CD4-positive, alpha-beta T cell treated with Interleukin-4 for 1 hour (primary cell): ENCODE measurements at places on chromosomes 3 and 15.

DNA sequence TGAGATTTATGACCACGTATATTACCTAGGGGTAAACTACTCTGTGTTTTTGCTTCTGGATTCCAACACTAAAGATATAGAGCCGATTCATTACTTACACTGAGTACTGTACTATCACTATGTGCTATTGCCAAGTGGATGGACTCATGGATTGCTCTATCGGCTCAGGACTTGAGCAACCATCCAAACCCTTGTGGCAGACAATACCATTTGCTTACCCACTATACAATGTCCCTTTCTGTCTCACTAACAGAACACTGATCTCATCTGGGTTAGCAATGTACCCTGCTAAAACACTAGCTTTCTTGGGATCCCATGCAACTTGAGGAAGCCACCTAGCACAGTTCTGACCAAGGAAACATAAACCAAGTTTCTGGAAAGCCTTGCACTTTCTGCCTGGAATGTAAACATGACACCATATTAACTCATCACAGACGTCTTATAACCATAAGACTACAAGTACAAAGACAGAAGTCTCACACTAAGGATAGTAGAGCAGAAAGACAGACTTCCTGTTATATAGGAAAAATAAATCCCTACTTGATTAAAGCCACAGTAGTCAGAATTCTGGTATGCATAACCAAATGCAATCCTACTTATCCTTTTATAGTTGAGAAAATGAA lies 38.6 kb downstream of the HACD2 start:
- DNase-seq, result no peak

GRCh38 chr3:100603469-100603868 lies 5.9 kb upstream of the ADGRG7 start:
- no peak for DNase-seq

DNA sequence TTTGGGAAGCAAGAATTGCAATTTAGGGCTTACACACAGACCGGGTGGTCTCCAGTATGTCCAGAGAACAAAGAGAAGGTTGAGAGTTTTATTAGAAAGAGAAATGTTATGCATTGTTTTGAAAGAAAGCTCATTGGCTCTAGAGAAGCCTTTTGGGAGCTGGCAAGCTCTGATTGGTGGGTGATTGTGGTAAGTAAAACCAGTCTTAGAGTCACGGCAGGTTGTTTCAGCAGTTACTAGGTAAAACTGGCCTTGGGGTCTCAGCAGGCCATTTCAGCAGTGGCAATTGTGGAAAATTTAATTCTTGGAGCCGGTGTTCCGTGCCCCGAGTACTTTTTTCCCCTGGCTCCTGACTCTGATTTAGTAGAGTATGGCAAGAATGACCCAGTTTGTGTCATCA lies 78.1 kb downstream of the MRPL46 start:
- no peak for DNase-seq

DNA sequence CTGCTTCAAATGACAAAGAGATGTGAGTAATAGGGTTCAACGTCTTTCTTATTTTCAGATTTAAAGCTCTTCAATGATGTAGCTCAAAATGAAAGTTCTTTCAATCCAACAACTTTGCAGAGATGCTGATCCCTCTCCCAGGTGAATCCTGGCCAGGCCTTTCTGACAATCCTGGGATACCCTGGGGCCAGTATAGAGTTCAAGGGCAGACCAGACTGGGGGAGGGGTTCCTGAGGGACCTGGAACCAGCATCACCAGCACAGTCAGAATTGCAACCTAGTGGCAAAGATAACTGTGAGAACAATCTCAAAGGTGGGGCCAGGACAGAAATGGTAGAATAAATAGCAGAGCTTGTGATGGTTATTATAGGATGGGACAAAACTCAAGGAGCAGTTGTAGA lies 19.7 kb upstream of the NCK1 start:
- no peak for DNase-seq

DNA sequence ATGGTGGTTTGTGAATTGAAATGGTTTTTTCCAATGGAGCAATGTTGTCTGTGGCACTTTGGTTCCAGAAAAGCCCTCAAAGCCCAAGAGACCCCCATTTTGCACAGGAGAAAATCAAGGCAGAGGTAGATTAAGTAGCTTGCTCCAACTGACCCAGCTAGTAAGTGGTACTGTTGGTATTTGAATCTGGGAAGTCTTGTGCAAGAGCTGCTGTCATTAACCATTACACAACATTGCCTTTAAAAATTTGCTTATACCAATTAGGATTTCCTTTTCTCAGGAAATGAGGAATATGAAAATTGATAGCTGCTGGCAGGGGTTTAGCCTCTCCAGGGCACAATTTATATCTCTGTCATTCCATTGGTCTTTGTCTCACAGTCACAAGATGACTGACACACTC lies 102.4 kb upstream of the UBE3A start:
- no peak for DNase-seq

DNA sequence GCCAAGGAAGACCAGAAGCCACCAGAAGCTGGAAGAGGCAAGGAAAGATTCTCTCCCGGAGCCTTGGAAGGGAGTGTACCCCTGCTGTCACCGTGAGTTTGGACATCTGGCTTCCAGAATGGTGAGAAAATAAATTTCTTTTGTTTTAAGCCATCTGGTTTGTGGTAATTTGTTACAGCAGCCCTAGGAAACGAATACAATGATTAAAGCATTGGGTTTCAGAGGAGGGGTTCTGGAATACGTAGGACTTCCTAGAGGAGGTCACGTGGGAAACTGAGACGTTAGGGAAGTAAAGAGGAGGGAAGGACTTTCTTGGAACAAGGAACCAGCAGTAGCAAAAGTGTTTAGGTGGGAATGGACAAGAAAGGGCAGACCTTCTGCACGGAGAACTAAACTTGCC lies 377.7 kb downstream of the IL20RB start:
- DNase-seq, result no peak
